Hematopoietic multipotent progenitor cell treated with erythropoietin and hydrocortisone succinate and interleukin-3 and kit ligand, for 6 days (in vitro differentiated cells): ENCODE measurements at places on chromosomes 12 and 14.

- DNase-seq = no peak
These were observed 15.8 kb downstream of the FBXW8 start for GRCh38 chr12:116926283-116927243.

- no peak for DNase-seq
These were observed 47.5 kb downstream of the C14orf132 start for GRCh38 chr14:96086574-96087077.

GRCh38 chr12:12721176-12721751 lies 4.1 kb downstream of the CDKN1B start:
- peak; percentile 40 for DNase-seq

- DNase-seq = peak; percentile 96
These were observed at the start of gene SLC25A21 for GRCh38 chr14:37172024-37172869. SLC25A21 (minus strand) TSS chr14:37172606.

DNA sequence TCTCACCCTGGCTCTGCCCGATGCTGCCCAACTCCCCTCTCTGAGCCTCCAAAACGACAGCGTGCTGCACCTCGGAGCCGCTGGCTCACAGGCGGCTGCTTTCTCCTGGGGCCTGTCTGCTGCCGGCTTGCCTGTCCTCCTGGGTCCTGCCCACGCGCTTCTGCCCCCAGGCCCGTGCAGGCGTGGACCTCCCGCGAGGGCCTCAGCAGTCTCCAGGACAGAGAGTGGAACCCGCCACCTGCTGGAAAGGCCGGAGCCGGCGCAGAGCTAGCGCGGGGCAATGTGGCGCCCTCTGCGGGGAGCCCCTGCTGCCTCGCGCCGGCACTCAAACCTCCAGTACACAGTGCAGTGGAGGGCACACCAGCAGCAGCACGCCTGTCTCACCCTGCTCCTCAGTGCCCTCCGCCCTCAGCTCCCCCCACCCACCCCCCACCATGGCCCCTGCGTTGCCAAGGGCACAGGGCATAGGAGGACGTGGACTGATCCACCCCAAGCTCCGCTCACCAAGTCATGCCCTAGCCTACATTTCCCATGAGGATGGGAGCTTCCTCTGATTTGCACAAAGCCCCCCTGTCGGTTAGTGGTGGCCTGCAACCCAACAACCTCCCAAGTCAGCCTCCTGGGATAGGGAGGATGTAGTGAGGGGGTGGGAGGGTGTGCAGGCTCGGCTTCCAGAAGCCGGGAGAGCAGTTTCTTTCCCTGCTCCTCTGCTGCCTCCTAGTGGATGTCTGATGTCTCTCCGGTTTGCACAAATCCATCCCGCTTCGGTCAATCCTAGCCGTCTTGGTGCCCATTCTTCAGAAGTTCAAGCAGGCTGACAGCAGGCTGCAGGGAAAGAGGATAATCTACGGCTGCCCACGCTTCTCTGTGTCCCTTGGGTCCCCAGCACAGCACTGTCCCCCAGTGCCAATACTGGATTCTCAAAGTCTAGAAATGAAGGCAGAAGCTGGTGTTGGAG lies 25.2 kb downstream of the KRT8 start:
- DNase-seq = peak; percentile 93

GRCh38 chr14:22533057-22533704 lies 55.8 kb downstream of the DAD1 start:
- DNase-seq = no peak

- DNase-seq = peak; percentile 70
These were observed 52.6 kb downstream of the IFT81 start for GRCh38 chr12:110176745-110177144.

DNA sequence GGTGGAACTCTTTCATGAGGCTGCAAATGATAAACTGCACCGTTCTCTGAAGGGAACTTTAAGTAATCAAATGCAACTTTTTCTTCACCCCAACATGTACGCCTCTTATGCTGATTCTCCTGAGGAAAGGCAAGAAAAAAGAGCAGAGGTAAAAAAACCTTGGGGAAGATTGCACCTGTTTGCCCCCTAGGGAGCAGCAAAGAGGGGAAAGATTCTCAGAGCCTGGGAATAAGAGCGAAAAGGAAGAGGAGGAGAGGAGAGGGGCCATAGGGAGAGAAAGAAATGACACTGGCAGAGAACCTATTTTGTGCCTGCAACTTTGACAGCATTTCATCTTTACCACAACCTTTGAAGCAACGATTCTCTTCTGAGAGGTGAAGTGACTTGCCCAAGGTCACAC lies 254.6 kb downstream of the KSR2 start:
- no peak for DNase-seq

GRCh38 chr12:76259660-76260389 lies 88.4 kb downstream of the BBS10 start:
- DNase-seq = no peak

GRCh38 chr12:32265951-32266350 lies 133.4 kb upstream of the FGD4 start:
- DNase-seq = peak; percentile 54

GRCh38 chr14:77238996-77239395 lies 32.0 kb downstream of the NGB start:
- DNase-seq = peak; percentile 44

DNA sequence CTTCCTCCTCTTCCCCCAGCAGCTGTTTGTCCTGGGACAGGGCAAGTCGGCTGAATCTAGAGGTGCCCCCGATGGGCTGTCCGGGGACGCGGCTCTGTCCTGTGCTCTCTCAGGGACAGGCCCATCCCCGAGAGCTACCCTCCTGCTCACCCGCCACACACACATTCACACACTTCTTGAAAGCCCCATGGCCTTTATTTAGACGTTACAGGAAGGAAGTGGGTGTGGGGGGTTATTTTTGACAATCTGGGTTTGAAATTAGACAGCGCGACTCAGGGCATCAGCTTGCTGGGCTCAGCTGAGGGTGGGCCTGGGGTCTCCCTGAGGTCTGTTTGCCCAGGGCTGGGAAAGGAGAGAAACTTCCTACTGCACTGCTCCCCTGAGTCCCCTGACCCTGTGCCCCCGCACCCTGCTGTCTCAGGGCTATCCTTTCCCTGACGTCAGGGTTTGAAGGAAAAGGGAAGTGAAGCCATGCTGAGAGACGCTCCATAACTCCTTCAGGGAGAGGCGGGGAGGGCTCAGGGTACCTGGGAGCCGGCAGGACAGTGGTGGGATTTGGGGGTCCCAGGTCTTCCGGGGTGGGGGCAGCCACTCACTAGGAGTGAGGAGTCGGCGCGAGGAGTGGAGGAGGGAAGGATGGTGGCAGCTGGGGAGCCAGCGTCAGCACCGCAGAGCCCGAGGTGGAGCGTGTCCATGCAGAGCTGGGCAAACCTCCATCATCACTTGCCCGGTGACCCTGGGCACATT lies 8.1 kb downstream of the PTPN6 start:
- peak; percentile 73 for DNase-seq

DNA sequence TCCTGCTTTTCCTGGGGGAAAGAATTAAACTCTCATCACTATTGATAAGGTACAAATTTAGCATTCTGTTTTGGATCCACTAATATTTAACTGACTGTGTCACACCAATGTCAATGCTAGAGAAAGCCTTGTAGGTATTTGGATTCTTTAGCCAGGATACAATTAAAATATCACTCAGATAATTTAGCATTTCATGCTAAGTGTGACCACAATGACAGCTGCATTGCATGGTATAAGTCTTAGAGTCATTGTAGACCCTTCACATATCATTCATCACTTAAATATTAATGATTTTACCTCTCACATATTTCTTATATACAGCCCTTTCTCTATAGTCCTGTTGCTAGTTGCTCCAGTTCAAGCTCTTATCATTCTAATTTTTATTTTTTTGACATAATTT lies 85.3 kb upstream of the ATP2B1 start:
- no peak for DNase-seq

DNA sequence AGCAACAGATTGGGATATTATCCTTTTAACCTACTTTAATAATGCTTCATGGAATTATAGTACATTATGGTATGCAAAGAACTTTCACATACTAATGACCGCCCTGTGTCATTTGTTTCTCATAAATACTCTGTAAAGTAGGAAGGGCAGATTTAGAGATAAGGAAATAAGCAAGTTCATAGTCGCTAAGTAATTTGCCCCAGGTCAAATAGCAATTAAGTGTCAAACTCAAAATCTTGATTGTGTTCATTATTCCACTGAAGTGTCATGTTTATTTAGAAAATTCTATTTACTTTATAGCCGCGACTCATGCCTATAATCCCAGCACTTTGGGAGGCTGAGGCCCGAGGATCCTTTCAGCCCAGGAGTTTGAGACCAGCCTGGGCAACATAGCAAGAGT lies 98.7 kb upstream of the ATF1 start:
- no peak for DNase-seq

- DNase-seq = no peak
These were observed 39.5 kb downstream of the PRMT8 start for GRCh38 chr12:3530548-3530947.

- no peak for DNase-seq
These were observed 17.2 kb upstream of the RILPL1 start for GRCh38 chr12:123550700-123551099.

GRCh38 chr14:95500772-95501401 lies 15.6 kb downstream of the SYNE3 start:
- no peak for DNase-seq

GRCh38 chr12:27984275-27984674 lies 11.7 kb upstream of the PTHLH start:
- DNase-seq = no peak

DNA sequence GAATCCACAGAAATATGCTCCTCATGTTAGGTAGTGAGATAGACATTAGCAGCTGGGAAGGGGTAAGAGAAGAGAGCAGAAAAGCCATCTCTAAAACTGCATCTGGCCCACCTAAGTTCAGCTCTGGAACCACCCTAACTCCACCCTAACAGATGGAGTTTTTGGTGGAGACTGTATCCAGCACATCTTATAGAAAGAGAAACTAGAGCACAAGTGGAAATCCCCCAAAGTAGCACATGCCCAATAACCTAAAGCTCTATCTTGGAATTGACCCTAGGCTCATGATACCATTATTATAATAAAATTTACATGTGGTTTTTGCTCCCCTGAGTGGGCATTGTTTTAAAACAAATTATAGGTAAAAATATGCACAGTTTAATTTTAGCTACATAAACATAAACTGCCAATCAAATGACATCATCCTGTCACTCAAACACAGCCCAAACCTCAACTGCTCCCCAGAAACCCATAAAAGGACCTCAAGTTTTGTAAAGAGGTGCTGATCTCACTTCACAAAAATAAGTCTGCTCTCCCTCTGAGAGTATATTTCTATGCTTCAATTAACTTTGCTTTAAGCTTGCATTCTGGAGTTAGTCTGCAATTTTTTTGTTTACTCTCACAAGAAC lies 206.4 kb downstream of the PIK3C2G start:
- DNase-seq = no peak

- peak; percentile 75 for DNase-seq
These were observed 2.5 kb upstream of the CCND2 start for GRCh38 chr12:4270831-4271716.

GRCh38 chr12:57852200-57852599 lies 5.7 kb upstream of the CTDSP2 start:
- DNase-seq = no peak

DNA sequence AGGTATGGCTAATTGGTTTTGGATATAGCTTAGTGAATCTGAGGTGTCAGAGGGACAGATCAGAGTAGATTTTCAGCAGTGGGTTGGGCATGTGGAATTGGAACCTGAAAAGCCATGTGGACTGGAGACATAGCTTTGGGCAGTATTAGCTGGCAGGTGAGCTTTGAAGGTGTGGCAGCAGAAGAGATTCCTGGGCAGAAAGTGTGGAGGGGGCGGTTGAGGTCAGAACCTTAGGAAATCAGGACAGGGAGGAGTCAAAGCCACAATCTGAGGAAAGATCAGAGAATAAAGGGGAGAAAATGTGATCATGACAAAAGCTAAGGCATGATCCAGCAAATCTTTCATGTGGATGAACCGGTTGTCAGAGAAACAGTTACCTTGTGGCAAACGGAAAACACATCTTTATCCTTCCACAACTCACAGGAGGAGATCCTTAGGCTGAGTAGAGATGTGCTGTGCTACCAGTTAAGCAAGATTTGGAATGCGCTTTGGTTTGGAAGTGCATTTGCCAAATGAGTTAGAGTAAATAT lies 56.4 kb downstream of the PTGER2 start:
- DNase-seq = no peak

- no peak for DNase-seq
These were observed 993.9 kb downstream of the GALC start for GRCh38 chr14:86999036-86999435.

DNA sequence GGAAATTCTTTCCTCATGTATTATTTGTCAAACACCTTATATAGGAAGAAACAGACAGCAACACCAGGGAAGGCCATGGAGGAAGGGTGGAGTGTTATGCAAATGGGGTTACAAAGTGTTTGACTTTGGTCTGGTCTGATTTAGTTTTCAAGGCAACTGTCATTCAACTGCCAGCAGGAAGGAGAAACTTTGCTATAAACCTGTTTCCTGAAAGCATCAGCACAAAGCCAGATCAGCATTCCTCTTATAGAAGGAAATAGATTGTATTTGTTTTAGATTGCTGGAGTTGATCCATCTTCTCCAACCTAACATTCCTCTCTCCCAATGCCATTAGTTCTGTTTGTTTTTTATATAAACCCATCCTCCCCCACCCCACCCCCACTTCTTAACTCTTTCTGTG lies 65.7 kb downstream of the STAB2 start:
- DNase-seq = no peak

DNA sequence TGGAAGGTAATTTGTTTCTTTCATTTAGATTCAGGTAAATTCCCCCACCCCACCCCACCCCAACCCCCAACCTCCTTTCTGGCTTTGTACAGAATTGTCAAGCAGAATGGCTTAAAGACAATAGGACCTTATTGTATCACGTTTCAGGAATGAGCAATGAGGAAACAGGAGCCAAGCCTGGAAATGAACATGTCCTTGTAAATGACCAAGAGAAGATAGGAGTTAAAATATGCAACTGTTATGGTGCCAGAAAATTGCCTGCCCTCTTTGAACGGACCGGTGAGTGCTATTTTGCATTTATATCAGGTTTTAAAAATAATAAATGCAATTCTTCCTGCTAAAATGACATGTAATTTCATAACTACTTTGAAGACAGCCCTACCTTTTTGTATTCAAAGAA lies 141.6 kb upstream of the PELI2 start:
- no peak for DNase-seq

DNA sequence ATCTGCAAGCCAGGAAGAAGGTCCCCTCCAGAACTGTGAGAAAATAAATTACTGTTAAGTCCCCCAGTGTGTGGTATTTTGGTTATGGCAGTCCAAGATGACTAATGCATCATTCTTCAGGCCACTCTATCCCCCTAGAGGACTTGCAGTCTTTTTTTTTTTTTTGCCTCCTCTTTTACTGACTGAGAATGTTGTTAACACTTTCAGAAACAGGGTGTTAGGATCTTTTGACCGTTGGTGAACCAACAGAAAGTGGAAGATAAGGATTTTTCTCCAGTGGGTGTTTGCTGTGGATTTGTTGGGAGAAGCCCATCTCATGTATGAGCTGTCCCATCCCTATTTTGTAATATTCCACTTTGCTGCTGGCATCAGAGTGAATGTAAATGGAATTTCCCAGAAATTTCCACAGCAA lies 37.8 kb downstream of the MARK3 start:
- no peak for DNase-seq

- peak; percentile 68 for DNase-seq
These were observed 87.5 kb downstream of the SETD3 start for GRCh38 chr14:99393059-99393655.
